RPMI7951 (cell line): ENCODE measurements at places on chromosomes 7 and 10.
A peak's percentile ranks its signal among the peaks of the same experiment; 100 is the strongest.

DNA sequence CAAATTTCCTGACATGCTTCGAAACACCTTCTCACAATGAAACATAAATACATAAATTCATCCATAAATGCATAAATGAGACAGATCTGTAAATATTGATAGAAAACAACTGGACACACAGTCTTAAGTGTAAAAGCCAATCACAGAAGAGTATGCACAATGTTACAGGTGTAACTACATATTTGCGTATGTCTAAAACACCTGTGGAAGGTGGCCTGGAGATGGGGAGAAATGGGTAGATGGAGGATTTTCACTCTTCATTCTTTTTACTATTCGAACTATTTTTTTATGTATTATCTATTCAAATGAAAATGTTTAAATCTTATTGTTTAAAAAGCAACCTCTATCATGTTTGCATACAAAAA, 860 bp downstream of the IQUB start:
- DNase-seq, result no peak

DNA sequence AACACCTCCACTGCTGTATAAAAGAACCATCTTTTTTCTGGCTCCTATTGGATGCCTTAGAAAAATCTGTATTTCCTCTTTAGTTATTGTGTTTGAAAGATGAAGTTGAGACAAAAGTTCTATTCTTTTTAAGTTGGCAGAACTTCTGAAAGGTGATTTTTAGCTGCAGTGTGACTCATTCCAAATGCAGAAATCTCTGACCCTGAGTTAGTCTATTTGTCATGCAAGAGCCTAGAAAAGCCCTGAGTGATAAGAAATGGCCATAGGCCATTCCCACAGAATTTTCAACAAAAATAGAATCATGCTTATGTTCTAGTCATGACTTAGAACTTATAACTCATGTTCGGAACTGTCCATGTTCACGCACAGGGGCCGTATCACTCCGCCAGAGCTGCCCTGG, 89.1 kb downstream of the EGFR start:
- peak; percentile 93 for DNase-seq

- no peak for DNase-seq
These were observed 289.0 kb downstream of the TWIST1 start for GRCh38 chr7:18828260-18828993.

DNA sequence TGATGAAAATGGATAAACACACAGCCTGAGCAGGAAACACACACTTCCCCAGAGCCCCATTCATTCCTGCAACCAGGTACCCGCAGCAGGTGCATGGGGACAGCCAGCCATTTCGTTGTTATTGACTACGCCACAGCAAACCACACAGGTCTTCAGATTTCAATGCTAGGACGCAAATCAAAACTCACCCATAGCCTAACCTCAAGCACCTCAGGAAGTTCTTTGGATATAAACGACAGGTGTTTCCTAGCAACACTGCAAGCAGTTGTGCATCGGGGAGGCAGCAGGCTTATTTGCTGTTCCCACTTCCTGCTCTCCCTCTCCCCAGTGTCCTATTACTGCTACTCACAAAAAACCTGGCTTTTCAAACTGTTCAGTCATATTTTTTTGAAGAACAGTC, 176.5 kb upstream of the FRMD4A start:
- no peak for DNase-seq

DNA sequence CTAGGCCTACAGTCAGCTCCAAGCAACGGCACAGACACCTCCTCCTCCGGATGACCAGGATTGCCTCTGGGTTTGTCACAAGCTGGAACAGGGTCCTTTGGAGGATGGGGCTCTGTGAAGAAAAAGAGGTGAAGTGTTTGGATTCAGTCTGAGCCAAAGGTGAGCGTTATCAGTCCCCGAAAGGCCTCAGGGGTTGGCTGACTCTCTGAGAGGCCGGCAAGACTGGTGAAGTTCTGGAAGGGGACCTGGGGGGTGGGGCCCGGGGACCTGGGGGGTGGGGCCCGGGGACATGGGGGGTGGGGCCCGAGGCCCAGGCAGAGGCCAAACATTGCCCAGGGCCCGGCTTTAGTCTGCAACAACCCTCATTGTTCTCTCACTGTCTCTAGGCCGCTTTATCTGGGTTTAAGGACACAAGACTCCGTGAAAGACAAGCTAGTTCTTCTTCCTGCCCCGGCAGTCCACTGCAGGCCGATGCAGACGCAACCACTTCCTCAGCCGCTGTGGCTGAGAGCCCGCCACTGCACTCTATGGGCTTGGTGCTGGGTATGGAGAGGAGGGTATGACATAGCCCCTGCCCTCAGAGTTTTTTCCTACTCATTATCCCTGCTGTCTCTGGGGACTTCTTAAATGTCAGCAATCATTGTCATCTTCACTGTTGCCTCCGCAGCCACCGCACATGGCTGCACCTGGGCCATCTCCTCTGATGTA, 27.4 kb upstream of the PSAP start:
- no peak for DNase-seq

GRCh38 chr7:455110-455928, 64.3 kb downstream of the PDGFA start:
- DNase-seq, result peak; percentile 84

- DNase-seq, result peak; percentile 40
These were observed 295.5 kb downstream of the AHR start for GRCh38 chr7:17593819-17594419.

DNA sequence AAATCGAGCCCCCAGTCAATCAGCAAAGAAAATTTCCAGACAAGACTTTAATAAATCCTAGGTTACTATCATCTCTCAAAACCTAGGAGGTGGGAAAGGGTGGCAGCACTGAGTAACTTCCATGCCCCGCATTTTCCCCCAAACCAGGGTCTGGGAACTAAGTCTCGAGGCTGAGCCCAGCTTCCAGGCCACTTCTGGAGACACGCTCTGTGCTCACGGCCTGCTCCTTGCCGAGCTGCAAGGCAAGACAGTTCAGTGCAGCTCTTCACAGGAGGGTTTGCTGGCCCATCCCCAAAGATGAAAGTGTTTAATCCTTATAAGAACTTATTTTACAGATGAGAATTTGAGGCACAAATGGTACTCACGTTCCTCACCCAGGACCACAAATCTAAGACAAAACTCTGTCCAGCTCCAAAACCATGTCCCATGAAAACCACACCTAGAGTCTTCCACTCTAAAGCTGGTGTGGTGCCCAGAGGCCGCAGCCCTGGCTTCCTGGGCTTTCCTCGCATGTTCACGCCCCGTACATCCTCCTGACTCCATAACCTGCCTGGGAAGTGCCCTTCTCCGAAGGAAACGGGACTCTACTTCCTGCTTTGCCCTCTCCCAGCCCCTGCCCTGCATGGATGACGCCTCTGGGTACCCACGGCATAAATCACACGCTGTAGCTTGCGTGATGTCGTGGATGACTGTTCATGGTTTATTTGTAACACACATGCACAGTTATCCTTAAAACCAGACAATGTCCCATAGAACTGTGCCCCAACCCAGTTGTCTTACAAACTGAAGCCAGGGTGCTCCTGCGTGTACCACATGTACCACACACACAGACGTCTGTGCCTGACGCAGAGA, 201.2 kb downstream of the DIP2C start:
- DNase-seq, result no peak

GRCh38 chr7:120097020-120097419, 176.0 kb upstream of the KCND2 start:
- no peak for DNase-seq

DNA sequence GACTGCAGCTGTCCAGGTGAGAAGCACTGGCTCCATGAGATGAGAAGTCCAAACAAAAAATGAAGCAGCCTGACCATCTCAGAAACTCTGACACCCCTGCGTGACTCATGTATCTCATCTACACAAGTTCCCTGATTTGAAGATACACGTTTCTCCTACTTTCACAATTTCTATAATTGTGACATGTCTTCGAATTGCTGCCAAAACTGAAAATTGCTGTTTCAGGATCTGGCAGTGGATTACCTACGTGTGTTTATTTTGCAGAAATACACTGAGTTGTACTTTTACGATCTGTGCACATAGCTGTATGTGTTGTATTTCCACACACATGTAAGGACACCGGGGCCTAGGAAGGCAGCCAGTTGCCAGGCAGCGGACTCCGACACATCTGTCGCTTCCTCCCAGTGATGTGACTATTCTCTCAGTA, 53.2 kb downstream of the LARP4B start:
- no peak for DNase-seq

- no peak for DNase-seq
These were observed 27.3 kb upstream of the KNDC1 start for GRCh38 chr10:133132473-133133291.

DNA sequence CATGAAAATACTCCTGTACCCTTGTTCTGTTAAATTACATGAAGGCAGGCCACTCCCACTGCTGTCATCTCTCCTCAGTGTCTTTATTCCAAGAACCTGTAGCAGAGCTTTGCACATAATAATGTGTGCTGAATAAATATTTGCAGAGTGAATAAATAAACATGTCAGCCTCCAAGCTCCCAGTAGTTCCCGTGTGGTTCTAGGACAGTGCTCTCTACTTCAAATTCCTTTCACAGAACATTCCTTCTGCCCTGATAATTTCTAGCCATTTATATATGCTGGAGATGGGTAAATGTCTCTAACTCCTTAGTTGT, 20.3 kb upstream of the HYAL4 start:
- no peak for DNase-seq

DNA sequence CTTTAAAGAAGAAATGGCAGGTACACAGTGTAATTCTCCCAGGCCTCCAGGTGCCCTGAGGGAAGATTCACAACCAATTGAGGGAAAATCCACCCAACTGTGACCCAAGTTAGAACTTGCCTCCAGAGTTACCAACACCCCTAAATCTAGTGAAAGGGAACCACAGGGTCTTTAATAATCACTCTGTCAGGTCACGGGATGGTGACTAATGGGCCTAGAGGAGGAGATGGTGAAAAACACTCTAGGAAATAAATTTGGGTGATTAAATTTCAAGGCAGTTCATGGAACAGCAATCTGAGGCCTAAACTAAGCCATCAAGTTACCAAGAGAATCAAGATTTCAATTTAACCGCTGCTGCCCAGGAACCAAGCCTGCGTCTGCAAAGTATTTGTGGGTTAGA, 26.7 kb upstream of the SLF2 start:
- DNase-seq, result no peak

DNA sequence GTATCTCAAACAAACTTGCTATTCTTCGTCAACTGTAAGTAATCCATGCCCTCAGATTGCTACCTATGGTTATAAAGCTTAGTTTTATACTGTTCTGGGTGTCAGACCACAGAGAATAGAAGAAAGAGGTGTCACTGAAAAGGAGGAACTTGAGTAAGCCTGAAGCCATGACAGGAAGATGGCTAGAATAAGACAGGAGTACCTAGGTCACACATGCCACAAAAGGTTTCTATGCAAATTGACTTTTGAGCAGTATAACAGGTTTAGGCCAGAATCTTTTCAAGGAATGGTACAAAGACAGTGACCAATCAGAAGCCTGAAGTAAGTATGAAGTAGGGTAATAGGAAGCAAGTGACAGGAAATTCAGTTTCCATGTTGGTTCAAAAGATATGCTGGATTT, 23.5 kb downstream of the FBXW4 start:
- DNase-seq, result no peak

DNA sequence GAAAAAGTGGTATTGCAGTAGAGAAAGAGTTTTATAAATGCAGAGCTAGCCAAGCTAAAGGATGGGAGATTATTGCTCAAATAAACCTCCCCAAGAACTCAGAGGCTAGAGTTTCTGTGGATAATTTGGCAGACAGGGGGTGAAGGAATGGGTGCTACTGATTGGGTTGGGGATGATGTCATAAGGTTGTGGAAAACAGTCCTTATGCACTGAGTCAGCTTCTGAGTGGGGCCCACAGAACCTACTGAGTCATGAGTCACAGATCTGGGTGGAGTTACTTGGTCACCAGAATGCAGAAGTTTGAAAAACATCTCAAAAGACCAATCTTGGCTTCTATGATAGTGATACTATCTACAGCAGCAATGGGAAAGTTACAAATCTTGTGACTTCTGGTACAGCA, 1146.7 kb downstream of the TYW1 start:
- DNase-seq, result no peak

- DNase-seq, result peak; percentile 14
These were observed 87.7 kb downstream of the ST7 start for GRCh38 chr7:117041007-117041406.

DNA sequence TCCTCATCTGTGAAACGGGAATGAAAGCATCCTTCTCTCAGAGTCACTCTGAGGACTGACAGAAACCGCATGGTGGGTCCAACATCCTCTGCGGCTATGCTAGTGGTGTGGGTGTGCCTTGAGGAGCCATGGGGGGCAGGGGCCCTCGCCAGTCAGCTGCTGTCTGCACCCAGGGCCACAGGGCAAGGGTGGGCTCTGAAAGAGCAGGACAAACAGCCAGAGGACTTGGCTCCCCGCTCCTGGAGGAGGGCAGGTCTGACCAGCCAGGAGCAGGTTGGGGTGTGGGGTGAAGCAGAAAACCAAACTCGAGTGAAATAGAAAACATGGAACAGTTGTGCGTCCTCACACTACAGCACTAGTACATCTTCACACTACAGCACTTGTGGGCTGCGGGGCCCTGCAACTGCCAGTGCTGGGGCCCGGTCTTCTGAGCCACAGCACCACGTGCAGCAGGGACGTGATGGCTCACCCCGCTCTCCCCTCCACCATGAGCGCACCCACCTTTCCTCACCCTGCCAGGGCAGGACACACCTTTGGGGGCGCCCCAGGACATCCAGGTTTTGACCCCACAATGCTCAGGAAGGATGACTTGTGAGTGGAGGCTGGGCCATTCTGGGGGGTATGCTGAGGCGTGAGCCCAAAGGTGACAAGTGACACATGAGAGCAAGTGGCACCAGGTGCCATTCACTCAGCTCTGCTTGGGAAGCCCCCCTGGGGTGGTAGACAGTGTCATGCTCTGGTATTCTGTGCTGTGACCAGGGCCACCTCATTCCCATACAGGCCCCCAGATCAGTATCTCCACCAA, 96.1 kb upstream of the RET start:
- DNase-seq, result no peak

DNA sequence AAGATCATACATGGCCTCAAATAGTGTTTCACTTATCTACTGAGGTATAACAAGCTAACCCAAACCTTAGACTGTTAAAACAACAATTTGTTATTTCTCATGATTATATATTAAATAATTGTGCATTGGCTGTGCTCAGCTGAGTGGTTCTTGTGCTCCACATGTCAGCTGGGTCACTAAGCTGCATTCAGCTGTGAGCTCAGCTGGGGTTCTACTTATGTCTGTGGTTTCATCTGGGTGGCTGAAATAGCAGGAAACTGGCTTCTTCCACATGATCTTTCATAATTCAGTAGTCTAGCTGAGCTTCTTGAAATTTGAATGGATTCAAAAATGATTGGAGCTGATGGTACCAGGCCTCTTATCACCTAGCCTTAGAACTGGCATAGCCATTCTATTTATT, 181.8 kb upstream of the CSTF2T start:
- DNase-seq, result no peak

GRCh38 chr7:99006739-99007424, 128.6 kb downstream of the TRRAP start:
- DNase-seq, result no peak
